Esophagus squamous epithelium (tissue), 5 donors: ENCODE measurements at places on chromosomes 6 and 20.

- DNase-seq, result no peak
Observed at GRCh38 chr6:131754715-131755567, 44.1 kb upstream of the CTAGE9 start.

DNA sequence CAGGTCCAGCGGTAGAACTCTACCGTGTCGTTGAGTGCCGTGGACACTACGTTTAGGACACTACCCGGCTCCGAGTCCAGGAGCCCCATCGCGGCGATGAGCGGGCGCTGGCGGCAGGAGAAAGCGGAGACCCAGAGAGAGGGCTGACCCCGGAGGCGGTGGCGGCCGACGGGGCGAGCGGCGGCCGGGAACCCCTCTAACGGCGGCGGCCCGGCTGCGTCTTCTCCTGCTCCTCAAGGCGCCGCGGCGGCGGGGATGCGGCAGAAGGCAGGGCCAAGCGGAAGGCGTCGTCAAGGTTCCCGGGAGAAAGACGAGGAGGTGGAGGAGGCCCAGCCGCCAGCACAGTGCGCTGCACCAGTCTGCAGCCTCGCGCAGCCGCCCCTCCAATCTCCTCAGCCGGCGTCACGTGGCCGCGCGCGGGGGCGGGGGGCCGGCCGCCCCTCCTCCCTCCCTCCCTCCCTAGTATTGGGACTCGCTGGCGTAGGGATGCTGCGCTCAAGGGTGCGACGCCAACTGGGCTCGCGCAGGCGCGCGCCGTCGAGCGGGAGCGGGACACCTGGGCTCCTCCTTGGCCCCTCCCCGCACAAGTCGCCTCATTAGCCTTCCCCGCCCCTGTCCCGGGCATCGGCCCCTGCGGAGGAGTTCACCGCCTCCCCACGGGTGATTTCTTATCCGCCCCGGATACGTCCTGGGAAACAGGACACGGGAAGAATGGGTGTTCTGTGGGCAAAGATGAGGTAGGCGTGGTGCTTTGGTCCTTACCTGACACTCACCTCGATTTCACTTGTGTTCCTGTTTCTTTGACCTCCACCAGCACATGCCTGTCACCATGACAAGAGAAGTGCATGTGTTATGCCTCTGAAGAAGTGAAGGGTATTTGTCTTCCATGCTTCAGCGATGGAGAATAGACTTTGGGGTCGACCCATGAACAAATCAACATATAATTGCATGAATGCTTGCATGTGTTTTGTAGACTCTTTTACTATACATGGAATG lies at the start of gene ELOVL4:
Gene ELOVL4, minus strand, starts transcription at position 363 of the 996 bp plus-strand sequence. Its CDS starts 274 bp downstream, at position 89.
- no peak for DNase-seq

DNA sequence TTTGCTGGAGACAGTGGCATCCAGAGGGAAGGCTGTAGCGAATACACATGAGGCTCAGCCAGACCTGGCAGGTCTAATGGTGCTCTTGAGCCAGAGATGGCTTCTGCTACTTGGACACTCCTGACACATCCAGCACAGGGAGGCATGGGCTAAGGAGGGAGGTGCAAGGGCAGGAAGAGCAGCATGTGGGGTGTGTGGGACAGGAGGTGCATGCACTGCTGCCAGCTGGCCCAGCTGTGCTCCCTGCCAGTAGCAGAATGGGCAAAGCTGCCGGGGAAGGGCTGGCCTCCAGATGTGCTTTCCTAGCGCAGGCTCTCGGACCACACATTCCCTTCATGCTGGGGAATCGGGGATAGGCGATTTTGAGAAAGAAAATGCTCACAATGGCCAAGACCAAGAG lies 309.2 kb downstream of the CDC5L start:
- DNase-seq, result no peak

DNA sequence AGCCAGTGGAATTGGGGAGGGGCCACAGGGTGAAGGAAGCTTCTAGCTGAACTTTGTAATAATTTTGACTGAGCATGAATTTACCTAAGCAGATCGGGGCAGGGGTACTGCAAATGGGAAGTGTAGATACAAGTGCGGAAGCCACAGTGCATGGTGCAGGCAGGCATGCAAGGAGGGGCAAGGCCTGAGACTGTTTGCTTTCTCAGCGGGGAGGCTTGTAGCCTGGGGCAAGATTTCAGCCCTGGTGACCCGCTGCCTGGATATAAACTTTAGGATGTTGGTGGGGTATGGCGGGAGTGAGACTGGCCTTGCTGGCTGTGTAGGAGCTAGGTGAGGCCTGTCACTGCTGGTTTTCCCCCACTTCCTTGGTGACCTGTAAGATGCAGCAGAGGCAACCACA lies 266.4 kb upstream of the PREP start:
- DNase-seq, result no peak

DNA sequence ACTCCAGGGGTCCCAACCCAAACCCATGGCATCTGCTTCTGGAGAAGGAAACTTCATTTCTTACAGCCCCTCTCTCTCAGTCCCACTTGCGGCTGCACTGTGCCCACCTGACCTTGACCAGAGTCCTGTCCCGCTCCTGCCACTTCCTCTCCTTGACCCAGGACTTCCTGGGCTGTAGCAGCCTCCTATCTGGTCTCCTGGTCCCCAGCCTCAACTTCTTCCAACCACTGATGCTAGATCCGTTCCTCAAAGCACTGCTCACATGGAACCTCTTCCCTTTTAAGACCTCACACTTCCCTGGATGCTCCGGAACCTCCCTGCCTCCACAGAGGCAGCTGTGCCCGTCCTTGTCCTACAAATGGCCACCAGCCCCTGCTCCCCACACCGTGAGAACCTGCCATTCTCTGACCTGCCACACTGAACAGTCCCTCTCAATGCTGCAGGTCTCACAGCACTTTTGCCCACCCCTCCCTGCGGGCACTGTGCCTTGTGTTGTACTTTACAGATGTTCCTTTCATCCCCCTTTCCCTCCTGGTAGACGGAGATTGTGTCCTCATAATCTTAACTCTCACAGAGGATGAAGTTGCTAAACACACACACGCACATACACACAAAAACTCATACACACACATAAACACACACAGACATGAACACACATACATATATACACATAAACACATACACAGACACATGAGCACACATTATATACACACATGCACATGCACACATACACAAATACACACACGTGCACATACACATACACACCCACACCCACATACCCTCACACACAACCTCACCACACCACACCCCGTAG lies 59.6 kb upstream of the NXT1 start:
- DNase-seq, result no peak
